Colonic mucosa (tissue), 4 donors: ENCODE measurements at places on chromosomes 13 and 19.

- no peak for DNase-seq
Measured at GRCh38 chr13:114260814-114261213, 20.6 kb upstream of the UPF3A start.

GRCh38 chr19:5450482-5451126 lies 4.6 kb upstream of the ZNRF4 start:
- DNase-seq = no peak

- DNase-seq = no peak
Measured at GRCh38 chr19:5354403-5354802, 13.8 kb upstream of the PTPRS start.

GRCh38 chr13:52366291-52366690 lies 39.7 kb downstream of the THSD1 start:
- DNase-seq = no peak
